ENCODE measurements at places on chromosomes 1 and 21.

DNA sequence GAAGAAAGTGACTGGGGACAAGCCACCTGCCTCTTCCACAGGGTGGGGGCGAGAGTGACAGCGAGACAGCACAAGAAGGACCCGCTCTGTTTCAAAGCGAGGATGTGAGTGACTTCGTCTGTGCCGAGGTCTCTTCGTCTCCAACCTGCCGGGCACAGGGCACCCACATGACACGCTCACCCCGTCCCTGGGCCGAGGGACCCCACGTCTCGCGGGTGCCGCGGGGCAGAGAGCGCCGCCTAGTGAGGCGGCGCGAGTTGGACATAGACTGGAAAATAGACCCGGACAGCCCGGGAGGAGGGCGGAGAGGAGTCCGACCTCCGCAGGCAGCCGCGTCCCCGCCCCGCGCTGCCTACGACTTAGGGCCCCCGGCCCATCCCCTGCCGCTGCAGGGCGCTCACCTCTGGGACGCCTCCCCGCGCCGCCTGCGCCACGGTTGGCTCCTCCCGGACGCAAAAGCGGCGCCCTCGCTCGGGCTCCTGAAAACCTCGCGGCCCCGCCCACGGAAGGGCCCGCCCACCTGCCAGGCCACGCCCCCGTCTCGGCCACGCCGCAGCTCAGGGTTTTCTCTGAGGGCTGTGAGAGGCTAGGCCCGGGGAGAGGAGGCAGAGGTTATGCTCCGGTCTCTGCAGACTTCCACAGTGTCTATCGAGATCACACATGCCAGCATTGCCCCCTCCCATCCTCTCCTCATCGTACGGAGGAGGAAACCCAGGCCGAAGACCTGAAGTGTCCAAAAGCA is at the start of gene TLR5:
TSS of gene TLR5 (minus strand) at position 454 of the 742 bp plus-strand sequence. CDS start 30,217 bp downstream, outside the sequence.
- DNase-seq = peak; percentile 51

- DNase-seq = no peak
Measured at GRCh38 chr21:45870851-45871615, 110.5 kb upstream of the COL6A1 start.

GRCh38 chr1:228941666-228942065 is 206.4 kb downstream of the RHOU start:
- DNase-seq = no peak

DNA sequence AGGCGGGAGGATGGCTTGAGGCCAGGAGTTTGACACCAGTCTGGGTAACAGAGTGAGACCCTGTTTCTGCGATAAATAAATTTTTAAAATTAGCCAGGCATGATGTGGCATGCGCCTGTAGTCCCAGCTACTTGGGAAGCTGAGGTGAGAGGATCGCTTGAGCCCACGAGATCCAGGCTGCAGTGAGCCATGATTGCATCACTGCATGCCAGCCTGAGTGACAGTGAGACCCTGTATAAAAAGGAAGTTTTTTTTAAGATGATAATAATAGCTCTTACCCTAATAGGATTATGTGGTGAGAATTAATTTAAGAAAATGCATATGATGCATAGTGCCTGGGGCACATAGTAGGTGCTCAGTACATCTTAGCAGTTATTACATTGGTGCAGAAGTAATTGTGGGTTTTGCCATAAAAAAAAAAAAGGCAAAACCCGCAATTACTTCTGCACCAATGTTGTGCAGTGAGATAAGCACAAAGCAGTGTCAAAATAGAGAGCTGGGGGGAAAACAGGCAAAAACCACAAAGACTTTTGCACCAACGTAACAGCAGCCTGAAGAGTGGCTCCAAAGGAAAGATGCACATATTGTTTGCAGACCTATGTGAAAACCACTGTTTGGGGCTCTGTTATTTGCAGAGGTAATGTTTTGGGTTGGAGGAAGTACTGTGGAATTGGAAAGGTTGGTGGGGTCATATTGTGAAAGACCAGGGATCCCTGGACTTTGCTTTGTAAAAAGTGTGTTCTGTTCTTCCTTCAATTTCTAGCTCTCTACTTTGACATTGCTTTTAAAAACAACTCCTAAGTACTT is 72.4 kb downstream of the PLXNA2 start:
- DNase-seq = no peak

DNA sequence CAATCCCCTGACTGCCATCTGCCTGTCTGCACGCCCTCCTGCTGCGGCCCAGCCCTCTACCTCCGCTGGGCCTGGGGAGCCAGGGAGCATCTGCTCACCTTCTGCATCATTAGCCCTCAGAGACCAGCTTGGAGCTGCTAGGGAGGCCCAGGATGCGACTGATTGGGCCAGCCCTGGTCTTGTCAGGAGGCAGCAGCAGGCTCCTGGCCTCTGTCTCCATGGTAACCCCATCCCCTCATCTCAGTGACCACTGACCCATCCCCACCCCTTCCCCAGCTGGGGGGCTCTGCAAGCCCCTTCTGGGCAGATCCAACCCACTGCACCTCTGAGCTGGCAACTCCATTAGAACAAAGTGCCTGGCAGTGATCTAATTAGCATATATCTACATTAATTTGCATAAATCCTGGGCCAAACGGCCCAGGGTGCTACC is 37.7 kb downstream of the NKAIN1 start:
- DNase-seq = no peak

DNA sequence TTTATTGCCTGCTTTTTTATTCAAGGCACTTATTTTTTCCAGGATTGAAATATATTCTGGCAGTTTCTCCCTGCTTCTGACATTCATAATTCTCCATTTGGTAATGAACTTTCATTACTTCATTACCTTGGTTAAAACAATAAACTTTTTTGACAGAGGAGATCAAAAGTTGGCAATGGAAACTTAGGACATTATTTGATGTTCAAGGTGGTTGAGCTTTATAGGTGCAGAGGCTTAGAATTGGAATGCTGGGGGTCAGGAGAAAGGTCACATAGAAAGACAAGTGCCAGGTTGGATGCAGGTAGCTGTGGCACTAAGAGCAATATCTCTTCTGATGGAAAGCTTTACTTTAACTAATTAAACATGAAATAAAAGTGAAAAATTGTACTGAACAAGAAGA is 152.4 kb downstream of the SPATA46 start:
- no peak for DNase-seq

Measured in bronchial epithelial cell (primary cell).